Stimulated activated CD4-positive, alpha-beta T cell treated with anti-CD3 and anti-CD28 coated beads, Interleukin-1b, Interleukin-23, amount 100 ng/mL, for 1 hour (primary cell): ENCODE measurements at places on chromosomes 13 and 19.

GRCh38 chr19:47518139-47518538 lies 3.3 kb upstream of the NAPA start:
- no peak for DNase-seq

DNA sequence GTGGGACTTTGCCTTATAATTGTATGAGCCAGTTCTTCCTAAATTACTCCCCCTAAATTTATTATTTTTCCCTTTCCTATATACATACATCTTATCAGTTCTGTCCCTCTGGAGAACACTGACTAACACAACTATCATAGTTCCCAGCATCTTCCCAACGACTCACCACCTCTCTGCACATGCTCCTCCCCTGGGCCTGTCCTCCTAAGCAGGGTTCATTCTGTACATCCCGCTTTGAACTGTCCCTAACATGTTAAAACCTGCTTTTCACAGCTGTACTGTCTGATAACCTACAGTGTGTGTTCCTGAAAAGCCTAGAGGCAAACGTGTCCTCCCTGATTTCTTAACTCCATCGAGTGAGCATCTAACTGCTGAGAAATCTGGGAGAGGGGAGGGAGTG lies 141.7 kb downstream of the EFNB2 start:
- no peak for DNase-seq

- no peak for DNase-seq
Measured at GRCh38 chr19:19595171-19595701, 23.3 kb downstream of the PBX4 start.

GRCh38 chr19:5338656-5339197 lies 1.9 kb downstream of the PTPRS start:
- DNase-seq, result no peak

GRCh38 chr13:66430728-66431127 lies 799.4 kb downstream of the PCDH9 start:
- no peak for DNase-seq

DNA sequence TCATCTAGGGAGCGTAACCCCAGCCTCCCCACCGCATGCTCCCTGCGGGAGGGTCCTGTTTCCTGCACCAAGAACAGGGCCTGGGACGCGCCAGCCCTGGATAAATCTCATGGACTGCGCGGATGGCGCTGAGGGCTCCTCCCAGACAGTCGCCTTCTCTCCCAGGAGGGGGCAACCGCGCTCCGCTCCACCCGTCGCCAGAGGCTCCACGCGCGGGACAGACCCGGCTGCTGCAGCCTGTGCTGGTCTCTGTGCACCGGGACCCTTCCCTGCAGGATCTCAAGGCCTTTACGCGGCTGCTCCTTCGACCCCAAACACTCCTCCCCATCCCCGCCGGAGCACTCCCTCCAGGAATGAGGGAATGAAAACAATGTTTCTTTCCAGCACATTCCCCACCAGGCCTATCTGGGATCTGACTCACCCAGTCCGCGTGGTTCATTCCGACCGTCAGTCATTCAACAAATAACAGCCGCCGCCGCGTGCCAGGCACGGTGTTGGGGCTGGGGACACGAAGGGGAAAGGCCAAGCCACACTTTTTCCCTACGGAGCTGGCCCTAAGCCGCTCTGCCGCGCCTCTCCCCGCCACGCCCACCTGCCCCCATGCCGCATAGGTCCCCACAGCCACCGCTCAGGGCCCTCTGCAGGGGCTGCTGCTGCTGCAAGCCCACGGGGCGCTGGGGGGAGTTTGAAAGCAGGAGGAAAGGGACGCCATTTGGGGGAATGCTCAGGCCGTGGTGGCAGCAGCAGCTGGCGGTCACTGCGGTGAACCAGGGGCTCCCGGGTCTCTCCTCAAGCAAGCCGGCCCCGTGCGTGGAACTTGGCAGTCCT lies 6.0 kb downstream of the PNMA8B start:
- no peak for DNase-seq

DNA sequence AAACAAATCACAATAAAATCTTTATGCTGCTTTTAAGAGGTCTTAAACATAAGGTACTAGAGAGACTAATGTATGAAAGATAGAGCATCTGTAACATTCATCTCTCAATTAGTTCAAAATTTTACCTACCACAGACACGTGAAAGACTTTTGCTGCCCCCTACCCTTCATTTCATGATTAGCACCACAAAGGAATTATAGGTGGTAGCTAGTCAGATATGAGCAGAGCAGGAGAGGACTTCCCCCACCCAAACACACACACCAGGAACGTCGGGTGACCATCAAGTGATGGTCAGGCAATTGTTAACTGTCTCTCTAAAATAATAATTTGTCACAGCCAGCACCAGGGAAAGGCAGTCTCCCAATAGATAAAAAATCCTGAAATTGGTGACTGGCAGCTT lies 1531.7 kb upstream of the SPRY2 start:
- DNase-seq, result no peak

- DNase-seq, result no peak
Measured at GRCh38 chr19:9149997-9150396, 9.8 kb downstream of the ZNF317 start.

GRCh38 chr13:20828539-20829364 lies 55.0 kb upstream of the EEF1AKMT1 start:
- peak; percentile 7 for DNase-seq

GRCh38 chr19:48059331-48059730 lies 15.5 kb upstream of the CABP5 start:
- DNase-seq, result no peak

DNA sequence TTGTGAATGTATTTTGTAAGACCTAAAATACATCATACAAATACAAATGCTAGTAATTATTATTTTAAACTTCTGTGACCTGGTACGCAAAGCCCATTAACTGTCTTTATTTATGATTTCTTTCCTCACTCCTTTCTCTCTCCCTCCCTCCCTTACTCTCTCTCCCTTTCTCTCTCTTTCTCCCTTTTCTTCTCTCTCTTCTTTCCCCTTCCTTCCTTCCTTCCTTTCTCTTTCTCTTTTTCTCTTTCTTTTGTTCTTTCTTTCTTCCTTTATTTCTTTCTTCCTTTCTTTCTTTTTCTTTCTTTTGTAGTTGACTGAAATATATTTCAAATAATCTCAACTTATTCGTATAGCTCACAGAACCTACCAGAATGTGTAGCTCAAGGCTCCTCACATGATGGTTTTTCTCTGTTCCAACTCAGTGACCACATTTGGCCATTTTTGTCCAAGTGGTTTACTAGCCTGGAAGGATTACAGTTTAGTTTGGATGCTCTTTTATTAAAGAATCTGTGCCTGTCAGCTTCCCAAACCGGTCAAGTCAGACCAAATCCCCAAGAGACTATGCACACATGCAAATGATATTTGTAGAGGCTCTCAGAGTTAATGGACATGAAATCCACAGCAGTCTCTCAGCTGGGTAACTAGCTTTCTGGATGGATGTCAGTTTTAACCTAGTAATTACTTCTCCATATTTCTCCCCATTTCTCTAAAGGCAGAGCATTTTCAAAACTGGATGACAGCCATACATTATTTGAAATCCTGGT lies 71.7 kb downstream of the POSTN start:
- DNase-seq, result no peak

- no peak for DNase-seq
Measured at GRCh38 chr13:39250440-39250839, 212.2 kb downstream of the NHLRC3 start.

GRCh38 chr19:30669329-30670010 lies 297.3 kb downstream of the ZNF536 start:
- DNase-seq, result no peak

DNA sequence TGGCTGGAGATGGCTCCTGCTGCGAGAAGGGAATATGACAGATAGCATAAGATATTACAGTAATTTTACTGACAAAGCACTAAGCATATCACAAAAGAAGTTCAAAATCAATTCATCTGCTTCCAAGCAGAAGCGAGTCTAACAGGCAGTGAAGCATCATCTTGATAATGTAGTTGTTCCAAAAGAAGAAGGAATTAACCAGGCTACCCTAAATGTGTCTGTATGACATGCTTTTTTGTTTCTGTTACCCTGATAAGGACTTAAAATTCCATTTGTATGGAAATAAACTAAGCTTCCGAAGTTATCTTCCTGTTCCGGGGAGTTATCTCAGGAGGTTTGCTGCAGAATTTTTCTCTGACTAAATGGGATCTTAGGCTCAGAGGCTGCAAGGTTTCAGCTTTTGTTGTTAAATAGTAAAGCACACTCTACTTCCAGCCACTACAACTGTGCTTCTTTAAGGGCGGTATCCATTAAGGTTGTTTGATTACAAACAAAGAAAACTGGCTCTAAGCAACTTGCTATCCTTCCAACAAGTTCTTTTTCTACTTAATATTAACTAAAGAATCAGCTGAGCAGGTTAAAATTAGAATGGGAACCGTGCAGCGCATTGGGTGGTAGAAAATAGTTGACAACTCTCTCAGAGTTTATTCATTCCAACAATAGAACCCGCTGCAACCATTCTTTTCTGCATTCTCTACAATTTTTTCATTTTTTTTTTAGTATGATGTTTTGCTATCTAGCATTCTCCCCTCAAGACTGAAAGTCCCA lies 607.3 kb downstream of the UQCRFS1 start:
- DNase-seq, result no peak

- no peak for DNase-seq
Measured at GRCh38 chr13:31896427-31896826, 135.1 kb upstream of the FRY start.

- no peak for DNase-seq
Measured at GRCh38 chr13:43031881-43032280, 8.5 kb downstream of the DNAJC15 start.

- no peak for DNase-seq
Measured at GRCh38 chr13:39559847-39560246, 43.1 kb downstream of the LHFPL6 start.

DNA sequence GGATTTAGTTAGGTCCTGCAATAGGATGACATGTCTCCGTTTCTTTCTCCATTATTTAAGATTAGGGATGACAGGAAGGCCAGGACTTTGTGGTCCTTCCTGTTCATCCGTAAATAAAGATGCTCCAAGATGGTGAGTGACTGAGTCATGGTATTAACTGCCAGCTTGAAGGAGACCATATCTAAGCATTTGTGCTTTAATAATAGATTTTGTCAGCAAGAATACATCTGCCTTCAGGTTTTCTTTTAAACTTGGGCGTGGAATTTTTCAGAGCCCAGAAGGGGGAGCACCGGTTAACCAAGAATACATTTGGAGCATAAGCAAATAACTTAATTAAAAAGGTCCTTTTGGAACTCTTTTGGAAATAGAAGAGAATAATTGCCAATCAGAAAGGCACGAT lies 68.2 kb downstream of the ARHGAP35 start:
- DNase-seq, result no peak

- peak; percentile 46 for DNase-seq
Measured at GRCh38 chr13:19959141-19959830, 759 bp downstream of the ZMYM2 start.

- DNase-seq, result no peak
Measured at GRCh38 chr13:63288576-63288975, 1872.9 kb upstream of the PCDH20 start.
